ENCODE measurements at places on chromosomes 7 and 10. TPM values are rescaled to one million over a fixed set of nuclear protein-coding genes. Genes with fewer than 3 reads are reported as not detected.

Gene UTF1
- total RNA-seq = not detected

Gene BTBD16
- total RNA-seq = not detected

Gene PNLIPRP2
- total RNA-seq = 0.82 TPM

Gene ELFN1
- not detected for total RNA-seq

Gene MYOF
- total RNA-seq = 0.96 TPM

Gene MUC3A
- total RNA-seq = not detected

Gene CCAR1
- total RNA-seq = 91.1 TPM

DNA sequence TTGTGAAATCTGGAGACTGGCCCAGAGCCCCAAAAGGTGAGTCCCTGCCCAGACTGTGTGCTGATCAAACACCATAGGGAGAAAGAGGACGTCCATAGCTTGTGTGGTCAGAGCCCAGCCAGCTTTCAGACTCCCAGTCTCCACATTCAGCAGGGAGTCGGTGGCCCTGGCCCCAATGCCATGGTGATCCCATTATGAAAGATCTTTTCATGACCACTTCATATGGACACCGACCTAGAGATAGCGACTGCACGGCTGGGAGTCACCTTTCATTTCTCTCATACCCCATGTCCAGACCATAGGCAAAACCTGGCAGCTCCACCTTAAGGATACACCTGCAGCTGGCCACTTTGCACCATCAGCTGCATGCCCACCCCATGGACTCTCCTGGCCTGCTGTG lies 126.4 kb downstream of the ARHGAP22 start:
- no peaks in the 10 kb centered on the region for H3K36me3 ChIP-seq
- peaks cover 30% of the 10 kb centered on the region for H3K27me3 ChIP-seq
- H3K27ac ChIP-seq = no peak overlapping the region
- no peak for DNase-seq
- no peaks in the 10 kb centered on the region for H3K4me1 ChIP-seq
- no peak overlapping the region for H3K4me3 ChIP-seq

GRCh38 chr7:33562996-33563395 lies 342.3 kb upstream of the BMPER start:
- H3K27me3 ChIP-seq = no peaks in the 10 kb centered on the region
- no peak for DNase-seq
- no peaks in the 10 kb centered on the region for H3K36me3 ChIP-seq
- H3K4me3 ChIP-seq = no peak overlapping the region

DNA sequence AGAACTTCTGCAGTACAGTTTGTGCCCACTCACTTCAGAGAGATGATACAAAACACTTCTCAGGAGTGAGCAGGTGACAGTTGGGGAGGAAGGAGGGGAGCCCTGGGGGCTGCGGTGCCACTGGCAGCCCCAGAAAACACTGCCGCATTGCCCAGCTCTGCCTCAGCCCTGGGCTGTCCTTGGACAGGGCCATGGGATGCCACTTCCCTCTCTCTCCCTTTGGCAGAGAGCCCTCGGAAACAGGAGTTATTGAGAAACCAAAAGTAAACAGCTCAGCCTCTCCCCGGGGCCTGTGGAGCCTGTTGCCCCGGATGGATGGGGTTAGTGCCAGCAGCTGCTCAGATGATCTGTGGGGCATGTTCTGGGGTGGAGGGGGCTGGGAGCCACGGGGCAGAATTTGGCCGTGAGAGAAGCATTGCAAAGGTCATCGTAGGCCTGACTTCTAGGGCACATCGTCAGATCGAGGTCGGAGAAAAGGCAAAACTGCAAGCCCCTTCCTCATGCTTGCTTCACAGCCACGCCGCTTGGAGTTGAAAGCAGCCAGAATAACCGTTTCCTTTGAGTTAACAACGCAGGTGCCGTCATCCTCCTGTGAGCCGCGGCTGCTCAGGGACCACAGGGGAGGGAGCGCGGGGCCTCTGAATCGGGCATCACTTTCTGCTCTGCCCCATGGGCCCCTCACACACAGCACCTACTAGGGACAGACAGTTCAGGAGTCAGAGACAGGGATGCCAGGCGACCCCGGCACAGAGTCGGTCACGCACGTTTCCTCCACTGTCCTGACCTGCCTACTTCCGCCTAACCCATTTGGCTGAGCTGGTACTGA lies 256.4 kb downstream of the CAMK1D start:
- H3K36me3 ChIP-seq = no peaks in the 10 kb centered on the region
- DNase-seq = peak; percentile 52
- peak overlapping the region; percentile 55 for H3K4me3 ChIP-seq
- peaks cover 8% of the 10 kb centered on the region for H3K4me1 ChIP-seq
- no peaks in the 10 kb centered on the region for H3K27me3 ChIP-seq

DNA sequence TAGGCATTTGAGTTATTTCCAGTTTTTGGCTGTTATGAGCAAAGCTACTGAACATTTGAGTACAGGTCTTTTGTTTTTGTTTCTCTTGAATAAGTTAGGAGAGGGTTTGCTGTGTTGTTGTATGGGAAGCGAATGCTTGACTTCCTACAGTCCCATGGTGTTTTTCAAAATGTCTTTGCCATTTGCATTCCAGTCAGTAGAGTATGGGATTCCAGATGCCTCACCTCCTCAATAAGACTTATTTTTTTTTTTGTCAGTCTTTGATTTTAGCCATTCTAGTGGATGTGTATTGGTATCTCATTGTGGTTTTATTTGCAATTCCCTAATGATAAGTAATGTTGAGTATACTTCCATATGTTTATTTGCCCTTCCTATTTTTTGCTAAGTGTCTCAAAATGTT lies 19.4 kb downstream of the CDK13 start:
- no peaks in the 10 kb centered on the region for H3K36me3 ChIP-seq
- H3K27ac ChIP-seq = no peak overlapping the region
- no peaks in the 10 kb centered on the region for H3K27me3 ChIP-seq
- no peak for DNase-seq

DNA sequence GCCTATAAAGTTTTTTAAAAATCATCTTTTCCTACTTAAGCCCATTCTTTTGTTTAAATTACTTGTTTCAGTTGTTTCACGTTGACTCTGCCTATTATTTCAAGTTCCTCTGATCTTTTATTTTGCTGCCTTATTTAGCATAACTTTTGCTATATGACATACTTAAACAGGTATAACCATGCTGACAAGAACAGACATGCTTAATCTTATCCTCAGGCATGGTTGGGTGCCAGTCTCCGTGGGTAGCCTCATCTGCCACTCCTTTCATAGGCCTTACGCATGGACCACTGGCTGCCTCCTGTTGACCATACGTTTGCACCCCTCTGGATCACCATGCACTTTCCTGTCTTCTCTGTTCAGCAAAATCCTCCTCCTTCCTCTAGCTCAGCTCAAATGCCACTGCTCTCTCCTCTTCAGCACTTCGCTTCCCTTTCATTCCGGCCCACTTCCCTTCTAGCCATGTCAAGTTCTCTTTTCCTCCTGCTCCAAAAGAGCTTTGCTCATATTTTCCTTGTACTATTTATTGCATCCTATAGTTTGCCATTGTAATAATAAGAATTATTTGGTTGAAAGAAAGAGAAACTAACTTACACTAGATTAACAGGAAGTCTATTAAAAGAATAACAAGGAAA lies 10.0 kb upstream of the TSPAN33 start:
- H3K27ac ChIP-seq = peak overlapping the region; percentile 42
- no peak for DNase-seq
- H3K4me1 ChIP-seq = peaks cover 18% of the 10 kb centered on the region
- H3K27me3 ChIP-seq = peaks cover 2% of the 10 kb centered on the region

DNA sequence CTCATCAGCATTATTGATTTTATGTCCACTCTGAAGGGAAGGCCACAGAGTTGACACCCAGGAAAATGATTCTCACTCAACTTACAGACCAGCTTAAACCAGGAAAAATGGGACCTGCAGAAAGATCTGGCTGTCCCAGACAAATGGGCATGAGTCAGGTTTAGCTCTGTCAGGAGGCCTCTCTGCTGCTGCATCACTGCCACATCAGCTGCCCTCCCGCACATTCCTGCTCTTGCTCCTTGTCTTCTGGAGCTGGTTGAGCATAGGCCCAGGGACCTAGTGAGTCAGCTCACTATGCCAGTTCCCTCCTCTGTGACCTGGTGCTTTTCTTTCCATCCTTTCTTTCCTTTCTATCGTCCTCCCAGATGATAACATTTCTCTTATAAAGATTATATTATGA lies 18.8 kb upstream of the SMNDC1 start:
- no peak for DNase-seq
- H3K27me3 ChIP-seq = no peaks in the 10 kb centered on the region
- H3K4me3 ChIP-seq = no peak overlapping the region
- no peaks in the 10 kb centered on the region for H3K36me3 ChIP-seq
- H3K27ac ChIP-seq = no peak overlapping the region
- H3K4me1 ChIP-seq = no peaks in the 10 kb centered on the region

DNA sequence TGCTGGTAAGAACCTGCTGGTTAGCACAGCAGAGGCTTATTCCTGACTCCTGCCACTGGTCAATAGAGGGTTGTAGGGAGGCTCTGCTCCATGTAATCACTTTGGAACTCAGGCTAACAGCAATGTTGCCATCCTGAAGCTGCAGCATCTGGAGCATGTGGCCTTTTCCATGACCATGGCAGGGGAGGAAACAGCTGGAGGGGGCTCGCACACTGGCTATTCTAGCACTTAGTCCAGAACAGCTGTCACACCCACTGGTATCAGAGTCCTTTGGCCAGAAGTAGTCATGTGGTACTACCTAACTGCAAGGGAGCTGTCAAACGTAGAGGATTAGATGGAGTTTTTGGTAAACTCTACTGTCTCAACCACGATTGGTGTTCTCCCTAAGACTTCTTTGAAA lies 450.0 kb downstream of the RPS24 start:
- H3K36me3 ChIP-seq = no peaks in the 10 kb centered on the region
- no peak overlapping the region for H3K27ac ChIP-seq
- peaks cover 6% of the 10 kb centered on the region for H3K27me3 ChIP-seq
- no peak for DNase-seq
- no peak overlapping the region for H3K4me3 ChIP-seq
- no peaks in the 10 kb centered on the region for H3K4me1 ChIP-seq

- no peaks in the 10 kb centered on the region for H3K4me1 ChIP-seq
- no peak overlapping the region for H3K4me3 ChIP-seq
- H3K27me3 ChIP-seq = peaks cover 2% of the 10 kb centered on the region
- no peak for DNase-seq
Measured at GRCh38 chr7:41046776-41047175, 656.1 kb downstream of the INHBA start.

GRCh38 chr7:93945756-93946535 lies 24.4 kb downstream of the GNG11 start:
- H3K4me3 ChIP-seq = no peak overlapping the region
- DNase-seq = no peak
- H3K27ac ChIP-seq = no peak overlapping the region
- H3K36me3 ChIP-seq = no peaks in the 10 kb centered on the region

DNA sequence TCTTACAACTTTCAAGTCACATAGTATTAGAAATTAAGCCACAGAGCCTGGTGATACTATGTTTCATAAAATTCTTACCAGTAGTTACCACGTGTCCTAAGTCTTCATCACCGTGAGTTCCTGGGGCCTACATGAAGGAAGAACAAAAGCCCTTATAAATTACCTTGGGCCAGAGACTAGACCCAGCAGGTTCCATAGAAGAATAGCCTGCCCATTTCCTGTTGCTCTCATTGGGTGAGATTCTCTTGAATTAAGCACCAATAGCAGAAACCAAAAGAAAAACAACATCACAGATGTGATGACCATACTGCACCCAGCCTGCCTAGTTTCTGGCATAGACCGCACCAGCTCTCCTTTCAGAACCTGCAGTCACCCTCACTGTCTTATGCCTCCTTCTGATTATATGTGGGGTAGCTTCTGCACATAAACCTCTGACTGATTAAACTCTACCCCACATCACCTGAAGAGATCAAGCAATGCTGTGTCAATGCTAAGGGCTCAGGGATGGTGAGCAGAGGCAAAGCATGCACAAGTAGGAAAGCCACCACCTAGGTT lies 18.0 kb upstream of the SEM1 start:
- no peak overlapping the region for H3K27ac ChIP-seq
- no peak for DNase-seq
- no peaks in the 10 kb centered on the region for H3K4me1 ChIP-seq
- H3K4me3 ChIP-seq = no peak overlapping the region
- H3K27me3 ChIP-seq = no peaks in the 10 kb centered on the region
- no peaks in the 10 kb centered on the region for H3K36me3 ChIP-seq

DNA sequence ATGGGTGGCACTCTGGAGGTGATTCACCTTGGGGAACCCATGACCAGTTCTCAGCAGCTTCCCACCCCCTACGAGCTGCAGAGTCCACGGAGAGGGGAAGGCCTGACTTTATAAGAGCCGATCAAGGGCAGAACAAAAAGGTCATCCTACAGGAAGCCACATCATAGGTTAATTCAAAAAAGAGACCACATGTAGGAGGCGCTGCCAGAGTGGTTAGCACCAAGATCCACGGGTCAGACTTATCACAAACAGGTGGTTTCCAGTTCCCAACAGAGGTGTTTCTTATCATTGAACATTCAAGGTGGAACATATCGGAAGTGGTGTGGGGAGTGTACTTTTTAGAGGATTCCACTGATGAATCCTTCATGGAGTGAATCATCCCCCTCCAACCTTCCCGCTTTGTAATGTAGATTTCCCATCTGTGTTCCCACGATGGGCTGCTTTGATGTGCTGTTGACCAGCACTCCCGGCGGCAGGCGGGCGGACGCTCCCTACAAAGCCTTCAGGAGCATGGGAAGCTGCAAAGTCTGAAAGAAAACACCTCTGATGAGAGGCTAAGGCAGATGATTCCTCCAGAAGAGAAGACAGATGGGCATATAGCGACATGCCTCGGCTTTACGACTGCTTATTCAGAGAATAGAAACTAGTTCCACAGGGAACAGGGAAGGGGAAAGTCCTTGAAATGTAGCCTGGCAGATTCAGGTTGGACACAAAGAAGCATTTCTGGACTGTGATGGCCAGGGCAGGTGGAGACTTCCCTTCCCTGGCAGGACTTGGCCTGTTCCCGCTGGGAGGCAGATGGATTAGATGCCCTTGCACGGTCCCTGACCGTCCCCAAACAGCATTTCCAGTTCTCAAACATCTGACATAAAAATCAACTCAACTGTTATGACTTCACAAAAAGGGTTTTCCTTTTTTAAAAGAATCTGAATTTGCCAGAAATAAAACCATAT lies 66.5 kb downstream of the AFAP1L2 start:
- H3K36me3 ChIP-seq = no peaks in the 10 kb centered on the region
- DNase-seq = no peak
- H3K27ac ChIP-seq = no peak overlapping the region
- no peaks in the 10 kb centered on the region for H3K27me3 ChIP-seq
- H3K4me1 ChIP-seq = no peaks in the 10 kb centered on the region

DNA sequence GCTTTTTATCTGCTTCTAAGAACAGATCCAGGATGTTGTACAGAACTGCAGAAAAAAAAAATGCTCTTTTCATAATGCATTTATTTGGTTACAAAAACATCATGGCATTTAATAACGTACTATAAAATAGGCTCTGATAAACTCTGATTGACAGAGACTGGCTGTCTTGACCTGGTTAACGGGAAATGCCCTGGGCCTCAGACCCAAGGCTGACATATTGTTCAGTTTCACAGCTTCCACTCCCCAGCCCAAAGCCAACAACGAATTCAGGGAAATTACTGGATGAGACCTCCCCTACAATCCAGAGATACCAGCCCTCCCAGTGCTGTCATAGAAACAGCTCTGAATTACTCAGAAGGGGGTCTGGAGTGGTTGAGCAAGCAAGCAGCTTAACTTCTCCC lies 260.1 kb downstream of the CREB5 start:
- no peaks in the 10 kb centered on the region for H3K36me3 ChIP-seq
- H3K4me3 ChIP-seq = no peak overlapping the region
- no peaks in the 10 kb centered on the region for H3K27me3 ChIP-seq

GRCh38 chr7:117091721-117092120 lies 138.4 kb downstream of the ST7 start:
- H3K36me3 ChIP-seq = no peaks in the 10 kb centered on the region
- no peak for DNase-seq
- no peak overlapping the region for H3K27ac ChIP-seq
- H3K4me3 ChIP-seq = no peak overlapping the region
- no peaks in the 10 kb centered on the region for H3K27me3 ChIP-seq

- no peak for DNase-seq
- no peaks in the 10 kb centered on the region for H3K4me1 ChIP-seq
- H3K27ac ChIP-seq = no peak overlapping the region
- peaks cover 5% of the 10 kb centered on the region for H3K36me3 ChIP-seq
- H3K27me3 ChIP-seq = no peaks in the 10 kb centered on the region
Measured at GRCh38 chr7:111516612-111517011, 45.7 kb downstream of the IMMP2L start.

Data from T-cell (primary cell).